ENCODE measurements at places on chromosomes 4 and X.

DNA sequence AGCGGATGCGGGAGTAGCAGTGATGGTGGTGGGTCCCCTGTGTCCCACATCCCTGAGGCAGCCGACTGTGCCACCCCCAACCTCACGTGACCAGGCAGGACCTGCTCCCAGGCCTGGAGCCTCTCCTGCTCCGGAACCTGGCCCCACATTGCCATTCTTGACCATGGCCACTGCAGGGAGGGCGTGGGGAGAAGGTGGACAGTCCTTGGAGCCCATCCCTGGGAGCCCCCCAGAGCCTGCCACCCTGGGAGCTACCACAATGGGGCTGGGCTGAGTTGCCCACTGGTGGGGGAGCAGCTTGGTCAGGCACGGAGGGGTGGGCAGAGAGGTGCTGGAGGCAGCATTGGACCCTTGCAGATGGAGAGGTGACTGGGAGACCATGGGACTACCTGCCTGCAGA is 36.8 kb downstream of the TMPRSS11A start:
- DNase-seq = no peak

- peak; percentile 57 for DNase-seq
Observed at GRCh38 chr4:138775890-138776289, 239.7 kb upstream of the NOCT start.

DNA sequence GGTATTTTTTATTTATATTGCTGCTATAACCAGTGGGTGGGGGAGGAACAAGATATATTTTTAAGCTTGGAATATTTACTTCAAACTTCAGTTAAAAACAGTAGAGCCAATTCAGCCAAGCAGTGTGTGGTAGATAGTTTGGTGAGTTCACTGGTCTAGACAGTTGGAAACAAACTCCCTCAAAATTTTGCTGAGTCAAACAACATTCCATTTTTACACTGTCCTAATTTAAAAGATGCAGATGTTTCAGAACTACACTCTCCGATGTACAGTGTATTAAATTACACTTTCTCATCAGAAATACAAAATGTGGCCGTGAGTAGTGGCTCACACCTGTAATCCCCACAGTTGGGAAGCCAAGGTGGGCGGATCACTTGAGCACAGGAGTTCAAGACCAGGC is 23.3 kb downstream of the PRKX start:
- DNase-seq = no peak

DNA sequence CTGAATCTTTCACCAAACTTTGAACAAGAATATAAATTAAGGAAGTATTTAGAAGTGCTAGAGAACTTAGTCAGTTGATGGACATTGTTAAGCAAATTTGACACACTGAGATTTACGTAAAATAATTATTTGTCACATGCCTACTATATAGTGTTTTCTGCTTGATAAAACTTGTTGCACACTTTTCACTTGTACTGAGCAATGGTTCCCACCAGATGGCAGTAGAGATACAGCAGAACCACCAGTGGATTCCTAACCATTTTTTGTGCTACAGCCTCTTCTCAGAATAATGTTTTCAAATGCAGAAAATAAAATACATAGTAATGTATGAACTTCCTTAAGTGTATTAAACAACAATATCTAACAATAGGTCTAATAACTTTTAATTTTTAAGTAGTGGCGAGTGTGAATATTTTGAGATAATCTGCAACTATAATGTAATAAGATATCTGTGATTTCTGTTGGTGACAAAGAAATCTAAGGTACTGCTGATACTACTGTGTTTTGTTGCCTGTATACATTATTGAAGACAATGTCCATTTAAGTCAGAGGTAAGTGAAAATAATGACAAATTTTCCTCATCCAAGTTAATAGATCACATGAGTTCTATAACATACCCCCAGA is 81.2 kb downstream of the APOOL start:
- DNase-seq = peak; percentile 30

DNA sequence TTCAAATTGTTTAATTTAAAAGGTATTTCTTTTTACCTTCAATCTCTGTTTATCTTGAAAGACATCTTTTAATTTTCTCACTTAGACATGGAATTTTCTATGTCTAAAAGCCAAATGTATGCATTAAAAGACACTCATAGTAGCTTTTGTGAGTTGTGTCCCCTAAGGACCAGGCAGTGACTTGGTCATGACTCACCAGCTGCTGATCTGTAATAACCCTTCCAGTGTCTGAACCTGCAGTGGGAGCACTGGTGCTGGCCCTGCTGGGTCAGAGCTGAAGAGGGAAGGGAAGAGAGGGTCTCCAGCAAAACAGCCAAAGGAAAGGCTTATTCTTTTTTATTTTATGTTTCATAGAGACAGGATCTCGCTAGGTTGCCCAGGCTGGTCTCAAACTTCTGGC is 31.1 kb upstream of the SH3D19 start:
- no peak for DNase-seq

GRCh38 chr4:41542526-41543275 is 4.7 kb downstream of the LIMCH1 start:
- peak; percentile 29 for DNase-seq

DNA sequence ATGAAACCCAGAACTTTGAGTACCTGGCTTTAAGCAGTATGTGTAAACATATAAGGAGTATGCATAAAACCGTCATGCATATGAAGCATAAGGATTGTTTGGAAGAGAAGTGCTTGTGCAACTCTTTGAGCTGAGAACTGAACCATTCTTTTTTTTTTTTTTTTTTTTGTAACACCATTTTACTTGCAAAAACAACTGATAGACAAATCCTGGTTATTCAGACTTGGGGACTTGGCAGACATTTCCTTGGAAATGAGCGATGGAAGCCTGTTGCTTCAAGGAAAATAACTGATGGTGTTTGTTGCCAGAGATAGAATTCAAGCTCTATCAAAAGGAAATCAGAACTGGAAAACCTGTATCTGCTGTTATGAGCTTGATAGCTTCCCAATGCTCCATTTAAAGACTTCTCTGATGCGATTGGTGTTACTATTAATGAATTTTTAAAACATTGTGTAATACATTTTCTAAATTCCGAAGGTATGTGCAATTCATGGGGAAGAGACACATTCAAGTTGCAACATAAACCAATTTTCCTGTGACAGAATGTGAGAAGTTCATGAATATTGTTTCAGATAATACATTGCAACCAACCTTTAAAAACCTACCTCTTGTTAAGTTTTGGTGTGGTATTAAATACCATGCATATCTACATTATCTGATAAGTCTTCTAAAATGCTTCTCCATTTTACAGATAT is 47.0 kb upstream of the FAT1 start:
- DNase-seq = no peak

GRCh38 chr4:124462954-124463828 is 249.3 kb downstream of the ANKRD50 start:
- DNase-seq = no peak

DNA sequence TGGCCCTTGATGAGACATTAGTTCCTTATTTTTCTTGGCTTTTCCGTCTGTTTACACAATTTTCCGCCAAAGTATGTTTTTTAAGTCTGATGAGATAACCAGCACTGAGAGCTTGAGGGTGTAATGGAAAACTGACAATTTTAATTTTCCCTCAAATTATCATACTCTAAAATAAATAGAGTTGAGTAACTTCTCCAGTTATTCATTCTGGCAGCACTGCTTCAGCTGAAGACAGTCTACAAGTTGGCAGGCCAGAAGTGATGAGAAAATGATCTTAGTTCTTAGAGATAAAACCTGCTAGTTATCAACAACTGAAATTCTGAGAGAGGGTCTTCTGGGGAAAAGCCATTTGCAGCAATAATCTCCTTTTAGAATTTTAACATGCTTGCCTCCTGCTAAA is 241.6 kb upstream of the TET2 start:
- DNase-seq = peak; percentile 9

DNA sequence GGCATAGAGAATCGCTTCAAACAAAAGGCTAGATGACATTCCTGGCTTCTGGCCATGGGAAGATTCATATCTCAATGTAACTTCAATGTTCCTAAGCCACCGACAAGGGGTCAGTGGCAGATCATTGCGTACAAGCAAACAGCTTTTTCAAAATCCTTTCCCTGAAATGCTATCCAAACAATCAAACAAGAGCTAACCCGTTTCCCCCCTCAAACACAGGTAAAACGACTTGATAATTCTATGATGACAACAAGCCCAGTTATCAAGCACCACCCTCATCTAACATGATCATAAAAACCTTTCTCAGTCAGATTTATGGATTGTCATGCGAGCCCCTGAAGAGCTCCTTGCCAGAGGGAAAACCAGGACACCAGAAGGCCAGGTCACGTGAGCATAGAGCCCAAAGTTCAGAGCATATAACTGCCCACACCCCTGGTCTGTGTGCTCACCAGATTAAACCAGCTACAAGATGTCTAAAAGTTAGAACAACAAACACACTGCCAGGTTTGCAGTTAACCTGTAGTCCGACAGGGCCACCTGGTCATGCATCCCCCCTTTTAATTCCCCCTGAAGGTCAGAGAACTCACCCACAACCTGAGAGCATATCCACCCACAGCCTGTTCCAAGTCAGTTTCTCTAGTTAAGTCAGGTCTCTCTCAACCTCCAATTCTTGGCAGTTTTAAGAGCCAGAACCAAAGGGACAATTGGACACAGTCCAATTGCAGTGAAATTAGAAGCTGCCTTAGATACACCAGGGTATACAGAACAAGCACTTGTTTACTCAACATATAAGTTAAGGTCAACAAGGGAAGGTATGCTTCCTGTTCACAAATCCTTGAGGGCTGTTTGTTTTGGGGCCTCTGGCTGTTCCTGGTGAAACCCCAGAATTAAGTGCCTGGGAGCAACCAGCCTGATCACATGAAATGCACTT is 248.1 kb upstream of the PPARGC1A start:
- DNase-seq = no peak

DNA sequence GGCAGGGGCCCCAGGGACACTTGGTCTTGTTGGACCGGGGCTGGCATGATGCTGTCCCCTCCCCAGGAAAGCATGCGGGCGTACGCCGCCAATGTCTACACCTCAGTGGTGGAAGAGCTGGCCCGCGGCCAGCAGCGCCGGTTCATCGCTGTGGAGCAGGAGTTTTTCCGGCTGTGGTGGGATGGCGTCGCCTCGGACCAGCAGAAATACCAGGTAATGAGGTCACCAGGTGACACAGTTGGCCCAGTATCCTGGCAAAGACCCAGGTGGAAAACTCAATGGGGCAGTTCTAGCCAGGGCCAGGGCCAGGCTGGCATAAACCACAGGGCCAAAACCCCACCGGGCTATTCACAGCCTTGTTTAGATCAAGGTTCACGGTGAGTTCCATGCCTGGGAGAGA is 1.5 kb downstream of the MAN2B2 start:
- no peak for DNase-seq

GRCh38 chr4:48157271-48157670 is 23.2 kb upstream of the TXK start:
- peak; percentile 24 for DNase-seq

DNA sequence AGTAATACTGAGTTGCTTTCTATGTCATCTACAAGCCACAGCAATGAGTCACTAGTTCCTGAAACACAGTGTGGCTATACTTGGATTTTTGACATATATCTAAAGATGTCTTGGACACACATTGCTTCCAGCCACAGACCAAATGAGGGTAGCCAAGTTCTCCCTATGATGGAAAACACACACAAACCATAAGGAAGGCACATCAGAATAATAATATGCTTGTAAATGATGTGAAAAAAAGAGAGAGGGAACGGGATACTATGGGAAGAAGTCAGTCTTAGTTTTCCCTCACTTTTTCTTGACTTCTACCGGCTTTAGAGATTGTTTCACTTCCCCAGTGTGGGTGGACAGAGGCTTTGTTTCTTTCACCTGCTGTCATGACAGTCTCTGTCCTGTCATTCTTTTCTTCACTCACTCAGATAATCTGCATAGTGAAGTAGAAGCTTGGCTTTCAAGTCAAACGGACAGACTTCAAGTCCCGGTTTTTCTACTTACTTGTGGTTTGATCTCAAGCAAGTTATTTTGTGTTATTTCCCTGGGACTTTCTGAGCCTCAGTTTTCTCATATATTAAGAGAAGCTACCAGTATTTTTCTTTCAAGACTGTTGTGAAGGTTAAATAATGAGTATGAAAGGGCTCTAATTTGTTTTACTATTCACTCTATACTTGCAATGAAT is 34.7 kb downstream of the P2RY10 start:
- peak; percentile 1 for DNase-seq

GRCh38 chrX:110407910-110408545 is 49.4 kb downstream of the RTL9 start:
- peak; percentile 85 for DNase-seq

- no peak for DNase-seq
Observed at GRCh38 chr4:79317711-79318110, 8.2 kb downstream of the NAA11 start.

GRCh38 chrX:39304746-39305145 is 503.5 kb downstream of the MID1IP1 start:
- no peak for DNase-seq

DNA sequence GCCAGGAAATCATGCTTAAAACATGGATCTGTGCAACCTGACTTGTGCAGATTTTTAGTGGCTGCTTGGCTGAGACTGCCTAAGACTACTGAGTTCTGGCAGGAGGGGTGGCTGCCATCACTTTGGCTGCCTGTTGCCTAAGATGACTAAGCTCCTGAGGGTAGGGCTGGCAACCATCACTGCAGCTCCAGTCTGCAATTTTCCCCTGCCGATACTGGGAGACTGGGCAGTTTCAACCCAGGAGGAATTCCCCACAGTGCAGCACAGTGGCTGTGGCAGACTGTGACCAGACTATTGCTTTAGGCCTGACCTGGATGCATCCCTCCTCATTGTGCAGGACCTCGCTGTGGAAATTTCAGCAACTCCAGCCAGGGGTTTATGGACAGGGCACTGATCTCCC is 544.9 kb downstream of the ANKRD50 start:
- DNase-seq = no peak

GRCh38 chr4:154254999-154255398 is 236.6 kb downstream of the DCHS2 start:
- no peak for DNase-seq

DNA sequence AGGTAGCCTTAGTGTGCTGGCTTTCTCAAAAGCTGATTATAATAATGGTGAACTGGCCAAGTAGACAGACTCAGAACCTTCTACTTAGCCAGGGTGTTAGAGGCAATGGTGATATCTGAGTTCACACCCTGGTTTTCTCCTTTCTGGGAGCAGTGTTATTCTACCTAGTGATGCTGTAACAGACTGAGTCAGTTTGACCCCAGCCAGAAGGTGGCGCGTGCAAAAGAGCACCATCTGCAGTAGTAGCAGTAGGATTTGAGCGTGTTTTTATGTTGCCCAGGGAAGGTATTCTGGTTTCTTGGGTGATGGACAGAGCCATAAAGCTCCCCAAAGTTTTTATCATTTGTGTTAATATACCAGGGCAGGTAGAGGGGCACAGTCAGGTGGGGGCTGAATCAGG is 143.8 kb upstream of the CPXCR1 start:
- no peak for DNase-seq

- no peak for DNase-seq
Observed at GRCh38 chr4:185921583-185922555, 109.9 kb upstream of the SORBS2 start.

All from inflammatory macrophage treated with lipopolysaccharide for 1 hour (primary cell).